ENCODE measurements at places on chromosomes 11 and 22.
A peak's percentile ranks its signal among the peaks of the same experiment; 100 is the strongest.

DNA sequence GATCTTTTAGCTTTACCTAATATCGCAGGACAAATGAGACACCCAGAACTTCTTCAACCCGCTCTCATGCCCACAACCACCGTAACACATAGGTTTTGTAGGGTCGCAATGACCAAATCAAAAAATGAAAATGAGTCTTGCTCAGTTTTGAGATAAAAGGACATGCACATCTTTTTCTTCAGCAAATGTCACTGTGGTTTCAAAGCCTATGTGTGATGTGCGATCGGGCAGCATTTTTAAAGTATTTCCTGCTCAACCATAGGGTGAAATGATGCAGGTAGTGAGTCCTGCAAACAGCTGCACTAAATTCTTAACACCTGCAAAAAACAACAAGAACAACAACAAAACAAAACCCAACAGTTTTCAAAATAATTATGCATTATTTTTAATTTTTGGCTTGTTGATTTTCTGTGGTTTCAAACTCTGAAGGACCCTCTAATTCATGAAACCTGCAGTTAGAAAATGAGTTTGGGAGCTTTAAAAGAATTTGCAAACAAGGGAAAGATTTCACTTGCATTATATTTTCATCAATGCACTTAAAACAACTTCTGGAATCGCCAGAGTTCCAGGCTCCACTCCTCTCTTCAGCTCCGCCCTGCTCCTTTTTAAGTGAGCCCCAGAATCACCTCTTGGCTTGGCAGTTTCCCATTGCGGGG lies 79.4 kb downstream of the PRR5L start:
- no peak for DNase-seq

- DNase-seq: no peak
Measured at GRCh38 chr11:70580036-70580805, 181.9 kb downstream of the CTTN start.

- no peak for DNase-seq
Measured at GRCh38 chr11:7890417-7891172, 40.5 kb downstream of the OR10A6 start.

DNA sequence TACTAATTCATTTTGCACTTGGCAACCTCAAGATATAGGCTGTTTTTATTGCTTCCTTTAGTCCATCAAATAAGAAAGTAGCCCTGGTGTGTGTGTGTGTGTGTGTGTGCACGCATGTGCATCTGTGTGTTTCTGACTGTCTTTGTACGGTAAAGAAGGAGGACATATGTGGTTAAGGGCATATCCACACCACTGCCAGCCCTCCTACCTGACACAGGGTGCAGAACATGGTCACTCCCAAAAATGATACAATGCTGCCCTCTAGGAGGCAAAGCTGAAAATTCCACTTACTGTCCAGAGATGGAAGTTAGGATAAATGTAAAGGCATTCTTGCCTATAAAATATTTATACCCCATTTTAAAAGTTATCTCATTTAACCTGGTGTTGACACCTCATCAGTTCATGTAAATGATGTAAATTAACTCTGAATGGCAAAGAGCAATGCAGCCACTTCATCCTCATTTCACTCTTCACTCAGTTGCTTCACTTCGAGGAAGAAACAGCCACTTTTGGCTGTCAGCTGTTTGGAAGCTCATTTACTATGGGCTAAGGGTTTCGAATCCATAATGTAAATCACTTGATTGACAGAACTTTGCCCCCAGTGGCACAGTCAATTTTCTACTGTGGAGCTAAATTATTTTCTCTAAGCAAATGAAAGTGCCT lies 83.1 kb upstream of the MTNR1B start:
- DNase-seq: peak; percentile 74

DNA sequence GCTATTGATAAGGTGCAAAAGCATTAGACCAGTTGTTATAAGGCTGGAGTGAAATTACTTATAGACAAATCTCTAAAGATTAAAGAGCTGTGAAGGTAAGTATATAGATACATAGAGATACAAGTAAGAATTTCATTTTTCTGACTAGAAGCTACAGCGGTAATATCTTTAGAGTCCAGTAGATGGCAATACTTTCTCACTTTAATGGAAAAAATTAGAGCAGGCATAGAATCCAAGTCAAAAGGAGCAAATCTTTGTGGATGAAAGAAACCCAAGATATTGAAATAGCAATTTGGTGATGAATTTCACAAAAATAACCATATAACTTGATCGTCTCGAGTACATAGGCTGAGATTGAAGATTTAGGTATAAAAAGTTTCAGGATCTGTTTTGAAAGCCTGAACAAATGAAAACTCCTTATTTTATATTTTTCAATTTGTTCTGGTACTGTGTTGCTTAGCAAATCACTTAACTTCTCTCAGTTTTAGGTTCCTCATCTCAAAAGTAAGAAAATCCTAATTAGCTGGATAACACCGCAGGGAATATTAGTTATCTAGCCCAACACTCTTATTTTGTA lies 81.9 kb downstream of the UVRAG start:
- DNase-seq: no peak

DNA sequence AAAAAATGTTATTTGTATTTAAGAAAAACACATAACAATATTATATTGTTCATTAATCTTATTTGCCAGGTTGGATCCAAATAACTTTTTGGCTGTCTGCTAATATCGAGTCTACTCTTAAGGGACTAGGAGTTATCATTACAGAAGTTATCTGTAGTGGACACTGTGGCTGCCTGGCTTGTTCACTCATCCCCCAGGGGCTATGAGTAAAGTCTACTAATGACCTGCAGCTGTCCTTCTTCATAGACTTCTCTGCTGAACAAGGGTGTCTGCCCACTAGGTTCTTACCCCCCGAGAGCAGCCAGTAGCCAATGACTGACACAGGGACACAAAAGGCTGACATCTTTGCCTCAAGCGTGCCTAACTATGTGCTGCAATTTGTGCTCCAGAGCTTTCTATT lies 69.7 kb downstream of the APIP start:
- no peak for DNase-seq

GRCh38 chr22:49464037-49464436 lies 363.6 kb downstream of the BRD1 start:
- no peak for DNase-seq

- no peak for DNase-seq
Measured at GRCh38 chr11:21723678-21724077, 469.2 kb upstream of the ANO5 start.

- DNase-seq: no peak
Measured at GRCh38 chr11:83510530-83511460, 224.6 kb upstream of the CCDC90B start.

DNA sequence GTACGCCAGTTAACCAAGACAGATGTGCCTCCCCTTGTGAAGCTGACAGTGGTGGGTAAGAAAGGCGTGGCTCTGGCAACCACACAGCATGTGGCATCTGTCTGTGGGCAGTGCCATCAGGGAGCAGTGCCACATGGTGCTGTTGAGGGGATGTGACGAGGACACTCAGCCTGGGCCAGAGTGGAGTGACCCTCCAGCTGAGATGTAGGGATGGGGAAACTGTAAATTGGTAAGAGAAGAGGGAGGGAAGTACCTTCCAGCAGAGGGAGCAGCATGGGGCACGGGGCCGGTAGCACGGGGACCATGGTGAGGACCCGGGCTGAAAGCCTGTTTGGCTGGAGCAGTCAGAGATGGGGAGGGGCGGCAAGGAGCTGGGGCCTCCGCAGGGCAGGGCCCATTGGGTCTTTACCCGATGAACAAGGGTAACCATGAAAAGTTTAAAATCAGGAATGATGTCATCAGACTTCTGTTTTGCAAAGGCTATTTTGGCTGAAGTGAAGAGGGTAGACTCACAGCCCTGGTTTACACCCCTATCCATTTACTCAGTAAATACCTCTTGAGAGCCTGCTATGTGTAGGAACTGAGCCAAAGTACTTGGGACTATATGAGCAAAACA lies 10.4 kb downstream of the TMPRSS6 start:
- peak; percentile 59 for DNase-seq

GRCh38 chr11:93541884-93542810 lies 1.0 kb downstream of the SMCO4 start:
- DNase-seq: peak; percentile 79

GRCh38 chr11:104846216-104846615 lies 52.0 kb downstream of the CASP12 start:
- DNase-seq: no peak

DNA sequence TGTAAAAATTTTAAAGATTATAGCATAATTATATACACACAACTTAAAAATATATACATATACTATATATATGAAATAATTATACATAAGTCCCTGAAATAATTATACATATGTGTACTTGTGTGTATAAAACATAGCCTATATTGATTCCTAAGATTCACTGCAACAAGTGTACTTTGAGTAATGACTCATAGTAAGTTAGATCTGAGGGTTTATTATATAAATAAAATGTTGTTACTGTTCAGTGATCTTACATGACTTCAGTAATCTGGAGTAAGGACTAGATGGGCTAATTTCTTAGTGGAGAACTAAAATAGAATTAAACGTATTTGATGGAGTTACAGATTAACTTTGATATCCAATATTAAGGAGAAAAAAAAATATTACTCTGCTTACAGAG lies 350.5 kb downstream of the CNTN5 start:
- no peak for DNase-seq

GRCh38 chr22:27720860-27721259 lies 80.7 kb downstream of the MN1 start:
- no peak for DNase-seq

- no peak for DNase-seq
Measured at GRCh38 chr11:117705866-117706265, 91.2 kb downstream of the DSCAML1 start.

DNA sequence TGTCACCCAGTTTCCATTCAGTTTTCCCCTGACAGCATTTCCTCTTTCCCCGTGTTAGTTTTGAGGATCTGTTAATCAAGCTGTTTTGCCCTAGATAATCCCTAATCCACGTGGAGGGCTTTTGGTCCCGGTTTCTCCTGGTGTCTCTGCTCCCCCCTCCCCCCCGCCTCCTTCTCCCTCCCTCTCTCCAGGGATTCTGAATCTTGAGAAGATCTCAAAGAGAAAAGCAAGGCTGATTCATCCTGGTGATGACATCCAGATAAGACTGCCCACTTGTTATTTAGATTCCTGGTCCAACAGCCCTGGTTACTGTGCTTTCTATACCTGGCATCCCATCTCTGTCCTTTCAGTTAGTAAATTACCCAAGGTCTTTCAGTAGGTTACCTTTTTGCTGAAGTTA lies 59.4 kb downstream of the KCNA4 start:
- no peak for DNase-seq

DNA sequence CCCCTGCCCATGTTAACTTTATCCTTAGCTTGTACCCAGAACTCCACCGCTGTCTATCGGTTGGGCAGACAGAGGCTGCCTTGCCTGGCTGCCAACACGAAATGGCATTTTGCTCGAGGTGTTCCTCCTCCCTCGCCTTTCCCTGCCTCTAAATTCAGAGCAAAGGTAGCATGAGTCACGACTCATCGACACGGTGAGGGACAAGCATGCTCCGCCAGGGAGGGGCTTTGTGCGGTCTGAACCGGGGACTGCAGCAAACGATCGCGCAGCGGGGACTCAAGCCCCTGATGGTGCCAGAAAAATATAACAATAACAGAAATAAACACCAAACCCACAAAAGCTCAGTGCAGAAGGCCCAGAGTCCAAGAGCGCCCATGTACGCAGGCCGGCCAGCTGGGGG lies 52.3 kb downstream of the RTL6 start:
- no peak for DNase-seq

DNA sequence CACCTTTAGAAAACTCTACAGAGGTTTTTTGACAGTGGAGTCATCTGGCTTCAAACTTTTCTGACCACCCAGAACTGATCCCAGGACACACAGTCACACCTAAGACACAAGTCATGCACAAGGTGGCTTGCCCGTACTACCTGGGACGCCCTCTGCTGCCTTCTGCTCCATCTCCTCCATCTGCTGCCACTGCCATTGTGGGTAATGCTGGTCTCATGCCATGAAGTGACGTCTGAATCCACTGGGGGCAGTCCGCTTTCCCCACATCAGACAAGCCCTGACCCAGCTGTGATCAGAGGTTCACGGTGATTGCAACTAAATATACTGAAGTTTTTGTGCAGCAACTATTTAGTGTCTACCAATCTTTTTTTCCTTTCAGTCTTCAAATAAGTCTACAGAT lies 5.4 kb upstream of the NDUFS8 start:
- no peak for DNase-seq

DNA sequence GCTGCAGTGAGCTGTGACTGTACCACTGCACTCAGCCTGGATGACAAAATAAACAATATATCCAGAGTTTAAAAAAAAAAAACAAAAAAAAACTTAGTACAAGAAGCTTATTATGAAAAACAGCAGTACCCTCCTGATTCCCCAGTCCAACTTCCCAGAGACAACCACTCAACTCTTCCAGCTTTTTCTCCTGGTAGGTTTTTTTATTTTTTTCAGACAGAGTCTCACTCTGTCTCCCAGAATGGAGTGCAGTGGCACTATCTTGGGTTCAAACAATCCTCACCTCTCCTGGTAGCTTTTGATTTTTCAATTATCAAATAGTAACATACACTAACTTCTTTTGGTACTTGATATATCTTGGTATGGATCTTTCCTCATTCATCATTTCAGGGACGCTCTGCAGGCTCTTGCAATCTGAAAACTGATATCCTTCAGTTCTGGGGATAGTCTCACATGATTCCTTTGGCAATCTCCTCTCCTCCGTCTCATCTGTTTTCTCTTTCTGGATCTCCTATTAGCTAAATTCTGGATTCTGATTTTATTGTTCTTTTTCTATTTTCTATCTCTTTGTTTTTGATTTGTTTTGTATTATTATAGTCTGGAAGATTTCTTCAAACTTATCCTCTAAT lies 44.9 kb downstream of the ALG9 start:
- no peak for DNase-seq

- no peak for DNase-seq
Measured at GRCh38 chr11:65131417-65131776, 2.9 kb downstream of the SYVN1 start.

DNA sequence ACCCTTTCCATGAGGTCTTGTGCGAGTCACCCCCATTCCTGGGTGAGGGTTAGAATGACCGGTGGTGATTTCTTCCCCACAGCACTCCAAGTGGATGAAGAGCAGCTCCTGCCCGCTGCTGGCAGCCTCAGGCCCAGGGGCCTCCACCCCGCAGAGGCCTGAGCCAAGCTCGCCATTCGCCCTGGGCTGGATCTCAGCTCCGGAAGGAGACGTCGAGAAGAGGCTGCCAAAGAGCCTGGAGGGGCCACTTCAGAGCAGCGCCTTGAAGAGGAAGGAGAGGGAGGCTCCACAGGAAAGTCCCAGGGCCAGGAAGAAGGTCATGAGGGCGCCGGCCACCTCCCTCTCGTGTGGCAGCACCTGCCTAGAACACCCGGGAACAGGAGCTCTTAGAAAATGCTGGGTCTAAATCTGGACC lies 8.4 kb downstream of the SLC29A2 start:
- peak; percentile 3 for DNase-seq

DNA sequence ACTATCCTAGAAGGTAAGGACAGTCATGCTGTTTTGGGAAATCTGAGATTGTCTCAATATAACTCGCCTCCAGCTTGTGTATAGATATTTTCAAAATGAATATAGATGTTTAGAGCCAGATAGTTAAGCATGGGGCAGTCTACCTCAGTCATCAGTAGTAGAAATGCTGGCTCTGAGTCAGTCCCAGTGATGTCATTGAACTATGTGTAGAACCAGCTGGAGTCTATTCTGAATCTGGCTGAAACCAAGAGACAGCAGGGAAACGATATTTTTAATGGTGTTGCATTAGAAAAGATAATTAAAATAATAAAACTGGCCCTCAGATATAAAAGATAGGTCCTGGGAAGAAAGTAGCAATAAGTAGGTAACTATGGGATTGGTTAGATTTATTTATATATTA lies 25.9 kb downstream of the PIWIL4 start:
- no peak for DNase-seq
